Spinal cord (tissue), 10 donors: ENCODE measurements at places on chromosomes 6 and 20. TPM values are rescaled to one million over a fixed set of nuclear protein-coding genes. Genes with fewer than 3 reads are reported as not detected.
A peak's percentile ranks its signal among the peaks of the same experiment; 100 is the strongest.

- H3K36me3 ChIP-seq: no peaks in the 10 kb centered on the region
- H3K4me1 ChIP-seq: no peaks in the 10 kb centered on the region
- no peak for DNase-seq
These were observed 9.2 kb downstream of the SLC35A1 start for GRCh38 chr6:87481931-87482330.

GRCh38 chr6:107064579-107065065 is 36.6 kb downstream of the MTRES1 start:
- H3K4me1 ChIP-seq: no peaks in the 10 kb centered on the region
- DNase-seq: no peak
- no peaks in the 10 kb centered on the region for H3K27me3 ChIP-seq

GRCh38 chr6:53691667-53692133 is 26.1 kb upstream of the KLHL31 start:
- no peaks in the 10 kb centered on the region for H3K36me3 ChIP-seq
- no peak for DNase-seq
- H3K27ac ChIP-seq: no peak overlapping the region
- no peaks in the 10 kb centered on the region for H3K27me3 ChIP-seq
- no peaks in the 10 kb centered on the region for H3K4me1 ChIP-seq
- H3K4me3 ChIP-seq: no peak overlapping the region

DNA sequence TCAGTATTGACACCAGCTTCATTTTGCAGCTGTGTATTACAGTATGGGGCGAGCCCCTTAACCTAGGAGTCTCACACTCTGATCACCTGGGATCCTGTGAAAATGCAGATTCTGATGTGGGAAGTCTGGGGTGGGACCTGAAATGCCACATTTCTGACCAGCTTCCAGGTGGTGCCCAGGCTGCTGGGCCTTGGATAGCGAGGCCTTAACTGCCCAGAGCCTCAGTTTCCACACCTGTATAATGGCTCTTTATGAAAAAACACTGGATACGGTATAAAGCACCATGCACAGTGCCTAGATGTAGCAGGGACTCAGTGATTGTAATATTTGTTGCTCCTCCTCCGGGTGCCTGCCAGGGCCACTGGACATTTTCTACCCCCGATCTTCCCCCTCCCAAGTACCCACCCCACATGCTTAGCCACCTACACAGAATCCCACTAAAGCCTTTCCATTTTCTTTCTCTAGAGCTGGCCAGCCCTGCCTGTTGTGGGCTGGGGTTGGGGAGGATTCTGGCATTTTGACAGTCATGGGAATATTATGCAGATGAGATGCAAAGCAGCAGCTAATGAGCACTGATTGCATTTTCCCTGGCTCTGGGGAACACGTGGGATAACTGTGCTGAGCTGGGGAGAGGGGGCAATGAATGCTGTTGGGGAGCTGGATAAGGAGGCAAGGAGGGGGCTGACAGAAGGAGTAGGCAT is 44.8 kb downstream of the SPDEF start:
- H3K27ac ChIP-seq: no peak overlapping the region
- H3K4me3 ChIP-seq: no peak overlapping the region
- H3K27me3 ChIP-seq: no peaks in the 10 kb centered on the region

GRCh38 chr6:137978252-137978896 is 111.3 kb downstream of the TNFAIP3 start:
- no peaks in the 10 kb centered on the region for H3K36me3 ChIP-seq
- DNase-seq: no peak
- no peaks in the 10 kb centered on the region for H3K4me1 ChIP-seq
- no peaks in the 10 kb centered on the region for H3K27me3 ChIP-seq
- no peak overlapping the region for H3K27ac ChIP-seq

DNA sequence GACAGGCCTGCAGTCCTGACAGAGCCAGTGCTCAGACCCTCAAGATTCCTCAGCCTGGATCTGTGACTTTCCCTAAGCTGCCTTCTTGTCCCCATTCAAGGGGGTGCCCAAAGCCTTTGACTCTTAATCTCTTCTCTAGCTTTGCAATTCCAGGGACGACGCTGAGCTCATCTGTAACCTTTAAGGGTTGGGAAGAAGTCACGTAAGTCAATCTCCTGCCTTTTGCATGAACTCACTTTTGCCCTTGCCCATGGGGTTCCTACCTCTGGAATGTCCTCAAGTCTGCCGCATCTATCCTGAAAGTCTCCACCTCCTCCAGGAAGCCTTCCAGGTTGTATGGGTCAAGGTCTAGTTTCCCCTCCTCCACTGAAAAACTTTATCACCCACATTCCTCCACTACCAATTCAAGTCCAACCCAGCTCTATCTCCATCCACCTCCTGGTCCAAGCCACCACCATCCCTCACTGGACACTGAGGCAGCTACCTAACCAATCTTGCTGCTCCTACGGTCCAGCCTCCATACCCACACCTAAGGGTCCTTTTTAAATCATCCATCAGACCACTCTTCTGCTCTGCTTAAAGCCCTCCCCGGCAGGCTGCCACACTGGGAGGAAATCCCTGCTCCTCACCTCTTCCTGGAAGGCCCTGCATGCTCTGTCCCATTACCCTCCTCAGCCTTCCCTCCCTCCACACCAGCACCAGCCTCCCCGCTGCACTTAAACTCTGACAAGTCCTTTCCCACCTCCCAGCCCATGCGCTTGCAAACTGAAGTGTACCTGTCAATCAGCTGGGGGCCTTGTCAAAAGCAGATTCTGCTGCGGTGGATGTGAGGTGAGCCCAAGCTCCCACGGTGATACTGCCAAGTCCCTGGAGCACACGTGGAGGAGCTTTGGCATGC is 29.7 kb downstream of the PREX1 start:
- no peak for DNase-seq
- peaks cover 76% of the 10 kb centered on the region for H3K4me1 ChIP-seq
- peak overlapping the region; percentile 89 for H3K27ac ChIP-seq

- H3K4me3 ChIP-seq: no peak overlapping the region
- H3K36me3 ChIP-seq: no peaks in the 10 kb centered on the region
- no peaks in the 10 kb centered on the region for H3K27me3 ChIP-seq
- DNase-seq: no peak
- no peaks in the 10 kb centered on the region for H3K4me1 ChIP-seq
- no peak overlapping the region for H3K27ac ChIP-seq
These were observed 753.1 kb downstream of the MAFB start for GRCh38 chr20:39935901-39936300.

GRCh38 chr20:21511850-21512633 is 1.8 kb downstream of the NKX2-2 start:
- H3K36me3 ChIP-seq: peaks cover 16% of the 10 kb centered on the region
- peak overlapping the region; percentile 73 for H3K27ac ChIP-seq
- peak overlapping the region; percentile 48 for H3K4me3 ChIP-seq
- no peak for DNase-seq
- peaks cover 76% of the 10 kb centered on the region for H3K4me1 ChIP-seq
- H3K27me3 ChIP-seq: peaks cover 97% of the 10 kb centered on the region

DNA sequence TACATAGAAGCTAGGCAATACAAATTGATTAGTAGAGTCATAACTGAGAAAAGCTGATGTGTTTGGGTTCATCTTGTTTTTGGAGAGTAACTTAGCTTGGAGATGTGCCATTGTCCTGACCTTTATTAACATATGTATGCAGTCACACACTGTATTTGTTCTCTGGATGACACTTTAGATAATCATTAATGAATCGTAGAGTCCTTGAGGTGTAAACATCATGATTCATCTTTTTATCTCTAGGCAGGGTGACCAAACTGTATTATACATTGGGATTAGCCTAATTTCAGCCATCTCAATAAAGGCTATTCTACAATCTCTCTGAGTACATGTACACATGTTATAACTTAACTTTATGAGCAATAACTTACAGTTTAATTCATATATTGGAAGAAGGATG is 3.6 kb upstream of the MTCL3 start:
- no peaks in the 10 kb centered on the region for H3K4me1 ChIP-seq
- DNase-seq: no peak
- no peak overlapping the region for H3K4me3 ChIP-seq
- H3K36me3 ChIP-seq: no peaks in the 10 kb centered on the region
- H3K27ac ChIP-seq: no peak overlapping the region

- no peaks in the 10 kb centered on the region for H3K36me3 ChIP-seq
- H3K27me3 ChIP-seq: no peaks in the 10 kb centered on the region
- no peak for DNase-seq
These were observed 181.0 kb downstream of the PLCB1 start for GRCh38 chr20:8313073-8313472.

- H3K27ac ChIP-seq: no peak overlapping the region
- no peak for DNase-seq
- no peak overlapping the region for H3K4me3 ChIP-seq
- H3K4me1 ChIP-seq: no peaks in the 10 kb centered on the region
- H3K36me3 ChIP-seq: peaks cover 4% of the 10 kb centered on the region
These were observed 38.2 kb downstream of the NOL7 start for GRCh38 chr6:13653296-13653695.

DNA sequence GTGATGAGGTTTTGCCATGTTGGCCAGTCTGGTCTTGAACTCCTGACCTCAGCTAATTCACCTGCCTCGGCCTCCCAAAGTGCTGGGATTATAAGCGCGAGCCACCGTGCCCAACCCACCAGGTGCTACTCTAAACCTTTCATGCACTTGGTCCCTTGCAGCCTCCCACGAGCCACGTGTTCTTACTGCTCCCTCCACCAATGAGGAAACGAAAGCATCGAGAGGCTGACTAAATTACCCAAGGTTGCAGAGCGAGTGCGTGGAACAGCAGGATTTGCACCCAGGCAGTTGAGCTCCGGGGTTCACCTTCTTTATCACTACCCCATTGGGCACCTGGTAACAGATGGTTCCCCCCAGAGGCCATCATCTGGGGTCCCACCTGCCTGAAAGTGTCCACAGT is 208.3 kb downstream of the LY86 start:
- H3K4me1 ChIP-seq: no peaks in the 10 kb centered on the region
- no peak overlapping the region for H3K27ac ChIP-seq
- DNase-seq: no peak
- H3K4me3 ChIP-seq: no peak overlapping the region
- no peaks in the 10 kb centered on the region for H3K27me3 ChIP-seq
- no peaks in the 10 kb centered on the region for H3K36me3 ChIP-seq

DNA sequence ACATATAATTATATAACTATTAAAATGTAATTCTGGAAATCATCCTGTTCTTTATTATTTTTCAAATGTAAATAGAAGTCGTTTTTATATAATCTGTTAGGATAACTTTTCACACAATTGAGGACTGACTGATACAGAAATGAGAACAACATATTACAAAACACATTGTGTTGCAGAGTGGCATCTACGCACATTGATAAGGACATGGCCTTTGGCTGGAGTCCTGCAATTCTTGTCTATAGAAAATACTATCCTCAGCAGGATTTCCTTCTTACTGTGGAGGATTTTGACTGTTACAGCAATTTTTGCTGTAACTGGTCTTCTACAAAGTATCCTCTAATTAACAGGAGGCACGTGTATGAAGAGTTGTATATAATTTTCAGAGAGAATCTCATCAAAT is 19.8 kb downstream of the SH3BGRL2 start:
- no peak overlapping the region for H3K27ac ChIP-seq
- H3K27me3 ChIP-seq: no peaks in the 10 kb centered on the region
- no peak for DNase-seq
- no peaks in the 10 kb centered on the region for H3K36me3 ChIP-seq
- no peaks in the 10 kb centered on the region for H3K4me1 ChIP-seq

DNA sequence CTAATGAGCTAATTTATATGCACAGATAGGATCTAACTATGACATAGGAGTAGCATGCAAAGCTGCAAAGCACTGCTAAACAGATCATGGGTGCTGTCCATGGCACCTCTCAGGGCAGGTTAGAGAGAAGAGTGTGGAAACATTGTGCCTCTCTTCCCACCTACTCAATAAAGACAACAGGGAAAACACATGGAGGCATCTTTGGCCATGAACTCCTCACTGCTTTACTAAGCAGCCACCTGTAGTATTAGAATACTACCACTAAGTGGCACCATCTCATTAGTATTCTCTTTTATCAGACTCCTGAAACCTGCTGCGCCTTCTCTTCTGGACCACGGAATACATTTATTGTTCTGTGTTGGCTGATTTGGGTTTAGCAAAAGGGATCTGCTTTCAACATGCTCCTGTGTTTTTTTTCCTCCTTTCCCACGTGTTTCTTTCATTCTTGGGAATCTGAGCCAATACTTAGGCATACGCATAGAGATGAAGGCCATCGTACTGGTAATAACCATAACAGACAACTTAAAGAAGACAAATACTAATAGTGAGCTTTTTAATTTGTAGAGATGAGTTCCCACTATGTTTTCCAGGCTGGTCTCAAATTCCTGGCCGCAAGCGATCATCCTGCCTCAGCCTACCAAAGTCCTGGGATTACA is 9.4 kb upstream of the HDDC2 start:
- DNase-seq: peak; percentile 66
- H3K36me3 ChIP-seq: no peaks in the 10 kb centered on the region
- no peak overlapping the region for H3K4me3 ChIP-seq
- no peaks in the 10 kb centered on the region for H3K27me3 ChIP-seq
- H3K4me1 ChIP-seq: no peaks in the 10 kb centered on the region

- no peak overlapping the region for H3K4me3 ChIP-seq
- no peaks in the 10 kb centered on the region for H3K4me1 ChIP-seq
- no peaks in the 10 kb centered on the region for H3K36me3 ChIP-seq
- no peak overlapping the region for H3K27ac ChIP-seq
These were observed 230.2 kb downstream of the PTPRK start for GRCh38 chr6:128290221-128290620.

DNA sequence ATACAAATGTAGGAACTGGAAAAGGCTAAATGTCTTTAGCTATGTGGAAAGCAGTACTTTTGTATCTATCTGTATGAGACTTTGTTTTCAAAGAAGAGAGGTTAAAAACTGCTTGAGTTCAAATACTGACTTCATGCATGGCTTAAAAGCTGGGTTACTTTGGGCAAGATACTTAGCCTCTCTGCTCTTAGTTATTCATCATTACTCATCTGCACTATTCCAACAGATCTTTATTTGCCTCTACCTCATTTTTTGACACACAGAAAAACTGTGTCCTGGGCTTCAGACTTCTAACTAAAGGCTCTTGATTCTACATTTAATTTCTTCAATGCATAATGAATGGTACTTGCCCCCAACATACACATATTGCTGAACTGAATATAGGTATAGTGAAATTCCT is 114.8 kb downstream of the DST start:
- no peaks in the 10 kb centered on the region for H3K4me1 ChIP-seq
- no peak overlapping the region for H3K4me3 ChIP-seq
- H3K27ac ChIP-seq: no peak overlapping the region
- DNase-seq: no peak
- no peaks in the 10 kb centered on the region for H3K27me3 ChIP-seq

GRCh38 chr6:37435816-37436215 is 2.8 kb downstream of the CMTR1 start:
- H3K27me3 ChIP-seq: no peaks in the 10 kb centered on the region
- H3K36me3 ChIP-seq: peaks cover 21% of the 10 kb centered on the region
- H3K4me1 ChIP-seq: peaks cover 12% of the 10 kb centered on the region
- no peak overlapping the region for H3K27ac ChIP-seq
- no peak for DNase-seq

- no peak overlapping the region for H3K27ac ChIP-seq
- peaks cover 11% of the 10 kb centered on the region for H3K36me3 ChIP-seq
- H3K4me1 ChIP-seq: peaks cover 4% of the 10 kb centered on the region
- no peak overlapping the region for H3K4me3 ChIP-seq
- no peak for DNase-seq
These were observed 23.1 kb upstream of the FBXO9 start for GRCh38 chr6:53042112-53042511.

The SRMS gene
- not detected for total RNA-seq

The PRSS16 gene
- total RNA-seq: 0.50 TPM

The SLC22A3 gene
- 49.4 TPM for total RNA-seq

The CRIP3 gene
- 8.4 TPM for total RNA-seq
